ENCODE measurements at places on chromosomes 2 and 18. TPM values are rescaled to one million over a fixed set of nuclear protein-coding genes. Genes with fewer than 3 reads are reported as not detected.

GRCh38 chr2:85278361-85278760, 49.4 kb downstream of the TGOLN2 start:
- peak; percentile 19 for DNase-seq

DNA sequence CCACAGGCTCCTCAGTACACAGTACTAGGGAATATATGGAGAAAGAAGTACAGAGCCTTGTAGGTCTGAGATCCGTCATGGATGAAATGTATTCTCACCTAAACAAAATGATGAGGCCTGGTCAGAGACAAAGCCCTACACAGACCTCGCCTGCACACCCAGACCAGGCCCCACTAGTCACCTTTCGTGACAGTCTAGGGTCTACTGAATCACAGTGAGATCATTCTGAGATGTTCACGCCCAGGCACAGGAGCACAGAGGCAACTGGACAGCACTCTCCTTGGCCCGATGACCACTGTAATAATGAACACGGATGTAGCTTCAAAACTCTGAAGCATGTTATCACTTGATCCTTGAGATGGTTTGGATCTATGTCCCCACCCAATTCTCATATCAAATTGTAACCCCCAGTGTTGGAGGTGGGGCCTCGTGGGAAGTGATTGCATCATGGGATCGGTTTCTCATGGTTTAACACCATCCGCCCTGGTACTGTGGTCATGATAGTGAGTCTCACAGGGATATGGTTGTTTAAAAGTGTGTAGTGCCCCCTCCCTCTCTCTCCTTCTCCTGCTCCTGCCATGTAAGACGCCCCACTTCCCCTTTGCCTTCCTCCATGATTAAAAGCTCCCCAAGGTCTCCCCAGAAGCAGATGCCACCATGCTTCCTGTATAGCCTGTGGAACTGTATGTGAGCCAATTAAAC, 15.1 kb downstream of the DOCK10 start:
- DNase-seq = peak; percentile 67

DNA sequence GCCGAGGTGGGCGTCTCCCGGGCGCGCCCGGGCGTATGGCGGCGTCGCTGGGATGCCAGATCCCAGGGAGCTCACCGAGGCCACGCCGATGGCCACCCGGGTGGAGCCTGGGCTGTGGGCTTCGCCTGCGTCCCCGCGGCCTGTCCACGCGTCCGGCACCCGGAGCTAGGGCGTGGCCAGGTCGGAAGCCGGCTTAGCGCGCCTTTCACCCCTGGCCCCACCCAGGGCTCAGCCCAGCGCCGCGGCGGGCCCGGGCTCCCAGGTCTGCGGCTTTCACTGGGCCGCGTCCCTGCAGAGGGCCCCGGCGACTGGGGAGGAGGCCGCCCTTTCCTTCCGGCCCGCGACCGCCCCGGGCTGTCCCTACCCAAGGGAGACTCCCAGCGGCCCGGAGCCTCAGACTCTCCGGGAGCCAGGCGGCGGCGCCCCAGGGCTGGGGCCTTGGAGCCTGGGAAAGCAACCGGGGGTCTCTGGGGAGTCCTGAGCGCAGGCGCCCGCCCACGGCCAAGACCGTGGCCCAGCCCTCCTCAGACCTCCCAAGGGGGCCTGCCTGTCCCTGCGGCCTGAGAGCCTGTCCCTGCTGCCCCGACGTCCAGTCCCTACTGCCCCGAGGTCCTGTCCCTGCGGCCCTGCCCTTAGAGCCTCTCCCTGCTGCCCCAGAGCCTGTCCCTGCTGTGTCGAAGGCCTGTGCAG, 36.3 kb upstream of the ITM2C start:
- no peak for DNase-seq

Gene LYPD1
- 23.7 TPM for total RNA-seq

- DNase-seq = no peak
Observed at GRCh38 chr2:3171564-3172264, 205.9 kb downstream of the EIPR1 start.

DNA sequence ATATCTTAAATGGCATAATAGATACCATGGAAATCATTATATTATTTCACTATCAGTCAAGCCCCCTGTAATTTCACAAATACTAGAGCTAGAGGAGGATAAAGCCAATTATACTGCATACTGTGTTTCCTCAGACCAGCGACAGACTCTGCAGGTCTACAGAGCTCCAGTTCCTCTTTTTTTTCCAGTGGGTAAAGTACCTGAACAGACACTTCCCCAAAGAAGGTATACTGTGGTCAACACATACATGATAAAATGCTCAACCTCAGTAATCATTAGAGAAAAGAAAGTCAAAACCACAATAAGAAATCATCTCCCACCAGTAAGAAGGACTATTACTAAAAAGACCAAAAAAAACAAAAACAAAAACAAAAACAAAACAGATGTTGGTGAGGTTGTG, 44.6 kb downstream of the SCN7A start:
- DNase-seq = no peak

Gene SLC8A1
- total RNA-seq = 8.5 TPM

GRCh38 chr2:200962811-200963123, 693 bp downstream of the ORC2 start:
- DNase-seq = no peak

DNA sequence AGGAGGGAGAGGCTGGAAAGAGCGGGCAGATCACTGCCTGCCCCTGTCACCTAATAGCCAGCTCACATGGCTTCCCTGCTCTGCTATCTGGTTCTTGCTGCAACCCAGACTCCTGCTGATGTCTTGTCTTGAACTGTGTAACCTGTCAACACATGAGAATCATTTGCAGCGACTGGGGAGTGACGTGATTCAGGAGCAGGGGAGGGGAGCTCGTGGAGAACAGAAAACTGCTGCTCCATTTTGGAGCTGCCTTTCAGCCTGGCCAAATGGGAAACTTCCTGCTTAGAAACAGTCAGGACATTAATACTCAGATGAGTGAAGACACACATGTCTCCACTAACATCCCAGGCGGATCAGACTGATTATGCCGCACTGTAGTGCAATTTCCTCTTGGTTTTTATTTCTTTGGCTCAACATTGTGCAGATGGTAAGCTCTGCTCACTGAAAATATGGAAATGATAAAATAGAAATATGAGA, 38.1 kb downstream of the RPL37A start:
- no peak for DNase-seq

Gene OR6B2
- not detected for total RNA-seq

- DNase-seq = no peak
Observed at GRCh38 chr2:147439986-147440385, 404.8 kb upstream of the ACVR2A start.

DNA sequence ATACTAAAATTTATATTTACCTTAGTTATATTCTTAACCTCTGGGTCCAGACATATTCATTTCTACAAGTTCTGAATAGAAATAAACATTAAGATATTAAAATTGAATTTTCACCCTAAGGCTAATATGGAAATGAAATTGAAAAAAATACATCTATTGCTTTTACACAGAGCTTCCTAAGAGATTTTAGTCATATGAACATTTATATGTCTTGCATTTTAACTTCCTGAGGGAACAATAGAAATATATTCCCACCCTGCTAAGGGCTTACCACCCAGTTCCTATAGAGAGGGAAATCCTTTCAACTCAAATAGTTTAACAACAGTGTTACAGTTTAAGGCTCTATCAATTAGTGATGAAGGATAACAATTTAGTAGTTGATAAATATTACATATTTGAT, 60.5 kb downstream of the SOCS6 start:
- no peak for DNase-seq

- DNase-seq = peak; percentile 41
Observed at GRCh38 chr2:208280933-208281332, 14.9 kb downstream of the PIKFYVE start.

GRCh38 chr2:105629634-105630033, 115.1 kb upstream of the NCK2 start:
- no peak for DNase-seq

- peak; percentile 88 for DNase-seq
Observed at GRCh38 chr18:12287684-12288402, 20.2 kb upstream of the TUBB6 start.

- no peak for DNase-seq
Observed at GRCh38 chr2:68375582-68375981, 10.5 kb downstream of the PLEK start.

DNA sequence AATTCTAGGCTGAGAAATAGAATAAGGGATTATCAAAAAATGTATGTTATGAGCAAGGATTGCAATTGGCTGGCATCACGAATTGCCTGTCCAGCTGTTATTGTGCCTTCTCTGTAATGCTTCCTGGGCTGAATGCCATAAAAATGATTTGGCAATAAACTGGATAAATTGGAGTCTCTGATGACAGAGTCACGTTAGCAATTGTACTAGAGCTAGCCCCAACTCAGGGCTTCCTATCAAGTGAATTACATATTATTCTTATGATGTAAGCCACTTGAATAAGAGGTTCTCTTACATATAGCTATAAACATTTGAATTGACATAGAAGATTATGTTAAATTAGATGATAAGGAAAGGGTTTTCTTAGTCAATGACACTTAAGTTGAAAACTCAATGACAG, 607.5 kb upstream of the REG3G start:
- DNase-seq = no peak

DNA sequence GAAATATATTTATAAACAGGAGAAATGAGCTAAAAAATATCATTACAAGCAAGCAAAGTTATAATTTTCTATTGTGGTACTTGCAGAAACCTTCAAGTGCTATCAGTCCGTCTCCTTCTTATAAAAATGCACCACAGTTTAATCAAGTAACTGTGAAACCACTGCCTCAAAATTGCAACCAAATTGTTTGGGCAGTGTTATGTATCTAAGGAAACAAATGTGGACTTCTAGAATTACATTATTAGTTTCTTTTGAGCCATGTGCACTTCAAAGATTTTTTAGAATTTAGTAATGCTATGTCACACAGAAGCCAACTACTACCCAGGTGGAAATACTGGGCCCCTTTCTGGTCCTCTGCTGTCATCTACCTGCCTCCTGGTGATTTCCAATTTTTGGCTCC, 495.6 kb downstream of the NYAP2 start:
- DNase-seq = peak; percentile 43

Gene CCDC121
- total RNA-seq = 1.8 TPM

- no peak for DNase-seq
Observed at GRCh38 chr2:196290569-196290968, 119.2 kb upstream of the STK17B start.

- DNase-seq = peak; percentile 98
Observed at GRCh38 chr2:71746946-71747501, 293.7 kb downstream of the DYSF start.

Gene APOB
- not detected for total RNA-seq

DNA sequence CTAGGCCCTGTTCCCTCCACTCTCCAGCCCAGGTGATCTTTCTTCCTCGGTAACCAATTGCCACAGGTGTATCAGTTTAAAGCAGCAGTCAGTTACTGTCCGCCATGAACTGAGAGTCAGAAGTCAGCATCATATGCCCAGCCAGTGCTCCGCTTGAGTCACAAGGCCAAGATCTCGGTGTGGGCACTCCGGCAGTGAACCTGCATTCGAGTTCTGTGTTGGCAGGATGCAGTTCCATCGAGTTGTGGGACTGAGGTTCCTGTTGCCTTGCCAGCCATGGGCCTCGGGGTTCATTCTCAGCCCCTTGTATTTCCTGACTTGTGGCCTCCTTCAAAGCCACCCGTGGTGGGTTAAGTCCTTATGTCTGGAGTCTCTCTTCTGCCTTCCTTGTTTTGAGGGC, 3.1 kb upstream of the TMEM185B start:
- no peak for DNase-seq

Gene PROC
- total RNA-seq = not detected

Gene RAX
- not detected for total RNA-seq

Gene PFN4
- total RNA-seq = 2.4 TPM

DNA sequence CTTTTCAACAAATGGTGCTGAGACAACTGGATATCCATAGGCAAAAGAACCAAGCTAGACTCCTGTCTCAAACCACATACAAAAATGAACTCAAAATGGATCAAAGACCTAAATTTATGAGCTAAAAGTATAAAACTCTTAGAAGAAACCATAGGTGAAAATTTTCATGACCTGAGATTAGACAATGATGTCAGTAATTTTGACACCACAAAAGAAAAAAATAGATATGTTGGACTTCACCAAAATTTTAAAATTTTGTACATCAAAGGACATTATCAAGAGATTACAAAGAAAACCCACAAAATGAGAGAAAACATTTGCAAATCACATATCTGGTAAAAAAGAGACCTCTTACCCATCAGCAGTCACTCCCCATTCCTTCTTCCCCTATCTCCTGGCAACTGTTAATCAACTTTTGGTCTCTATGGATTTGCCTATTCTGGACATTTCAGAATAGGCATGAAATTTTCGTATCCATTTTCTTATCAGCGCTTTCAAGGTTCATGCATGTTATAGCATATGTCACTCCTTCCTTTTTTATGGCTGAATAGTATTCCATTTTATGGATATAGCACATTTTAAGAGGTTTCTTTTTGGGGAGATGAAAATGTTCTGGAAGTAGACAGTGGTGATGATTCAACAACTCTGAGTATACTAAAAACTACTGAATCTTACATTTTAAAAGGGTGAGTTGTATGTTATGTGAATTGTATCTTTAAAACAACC, 43.3 kb downstream of the FAM178B start:
- no peak for DNase-seq

DNA sequence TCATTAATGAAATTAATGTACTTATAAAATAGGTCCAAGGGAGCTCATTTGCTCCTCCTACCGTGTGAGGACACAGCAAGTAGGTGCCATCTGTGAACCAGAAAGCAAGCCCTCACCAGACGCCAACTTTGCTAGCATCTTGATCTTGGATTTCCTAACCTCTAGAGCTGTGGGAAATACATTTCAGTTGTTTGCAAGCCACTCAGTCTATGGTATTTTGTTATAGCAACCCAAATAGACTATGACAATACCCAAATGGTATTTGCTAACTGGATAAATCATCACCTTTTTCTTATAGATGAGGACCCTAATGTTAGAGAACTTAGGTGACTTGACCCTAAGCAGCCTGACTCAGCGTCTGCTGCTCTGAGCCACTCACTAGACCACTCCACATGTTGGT, 379.6 kb downstream of the HRH4 start:
- no peak for DNase-seq
